Stimulated activated CD4-positive, alpha-beta T cell treated with anti-CD3 and anti-CD28 coated beads, Interleukin-1b, Interleukin-23, amount 100 ng/mL, for 48 hours (primary cell): ENCODE measurements at places on chromosomes 2 and 18.

GRCh38 chr2:138028538-138028937 lies 64.3 kb downstream of the HNMT start:
- DNase-seq = no peak

DNA sequence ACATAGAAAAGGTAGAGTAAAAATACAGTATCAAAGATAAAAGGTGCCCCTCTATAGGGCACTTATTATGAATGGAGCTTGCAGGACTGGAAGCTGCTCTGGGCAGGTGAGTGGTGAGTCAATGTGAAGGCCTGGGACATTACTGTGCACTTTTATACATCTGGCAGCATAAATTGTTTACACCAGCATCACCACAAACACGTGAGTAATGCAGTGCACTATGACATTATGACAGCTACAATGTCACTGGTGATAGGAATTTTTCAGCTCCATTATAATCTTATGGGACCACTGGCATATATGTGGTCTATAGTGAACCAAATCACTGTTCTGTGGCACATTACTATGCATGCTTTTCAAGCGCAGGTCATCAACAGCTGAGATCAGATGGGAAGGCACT lies 48.1 kb downstream of the TPGS2 start:
- no peak for DNase-seq

GRCh38 chr2:174454566-174454965 lies 32.3 kb downstream of the GPR155 start:
- DNase-seq = no peak

- DNase-seq = no peak
Measured at GRCh38 chr2:69163109-69163508, 150.1 kb downstream of the ANTXR1 start.

- no peak for DNase-seq
Measured at GRCh38 chr2:1550076-1550475, 136.8 kb downstream of the TPO start.

GRCh38 chr18:61435064-61435652 lies 101.9 kb downstream of the CDH20 start:
- no peak for DNase-seq

DNA sequence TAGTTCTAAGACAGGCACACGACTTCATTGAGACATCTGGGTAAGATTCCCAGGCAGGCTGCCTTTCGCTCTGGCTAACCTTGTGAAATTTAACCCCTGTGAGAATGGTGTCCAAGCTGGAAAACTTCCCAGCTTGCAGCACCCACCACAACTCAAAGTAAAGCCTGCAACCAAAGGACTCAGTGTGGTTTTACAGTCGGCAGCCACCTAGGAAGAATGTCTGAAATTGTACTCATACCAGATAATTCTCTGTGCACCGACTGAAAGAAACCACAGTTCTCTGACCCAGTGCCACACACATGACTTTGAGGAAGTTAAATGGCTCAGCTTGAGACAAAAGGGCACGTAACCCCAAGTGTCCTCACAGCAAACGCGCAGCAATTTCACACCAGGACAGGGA lies 125.7 kb downstream of the RBMS1 start:
- DNase-seq = no peak

GRCh38 chr2:28747714-28748113 lies 3.9 kb upstream of the PPP1CB start:
- no peak for DNase-seq

- no peak for DNase-seq
Measured at GRCh38 chr18:52679354-52679753, 339.4 kb downstream of the DCC start.

DNA sequence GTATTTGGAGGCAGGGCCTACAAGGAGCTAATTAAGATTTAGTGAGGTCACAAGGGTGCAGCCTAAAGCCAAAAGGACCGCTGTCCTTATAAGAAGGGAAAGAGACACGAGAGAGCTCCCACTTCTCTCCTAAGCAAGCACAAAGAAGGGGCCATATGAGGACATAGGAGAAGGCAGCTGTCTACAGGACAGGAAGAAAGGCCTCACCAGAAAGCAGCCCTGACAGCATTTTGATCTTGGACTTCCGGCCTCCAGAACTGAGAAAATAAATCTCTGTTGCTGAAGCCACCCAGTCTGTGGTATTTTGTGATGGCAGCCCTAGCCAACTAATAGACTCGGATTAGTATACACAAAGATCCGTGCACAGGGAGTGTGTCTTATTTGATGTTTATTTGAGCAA lies 139.7 kb downstream of the B3GNT2 start:
- DNase-seq = no peak

DNA sequence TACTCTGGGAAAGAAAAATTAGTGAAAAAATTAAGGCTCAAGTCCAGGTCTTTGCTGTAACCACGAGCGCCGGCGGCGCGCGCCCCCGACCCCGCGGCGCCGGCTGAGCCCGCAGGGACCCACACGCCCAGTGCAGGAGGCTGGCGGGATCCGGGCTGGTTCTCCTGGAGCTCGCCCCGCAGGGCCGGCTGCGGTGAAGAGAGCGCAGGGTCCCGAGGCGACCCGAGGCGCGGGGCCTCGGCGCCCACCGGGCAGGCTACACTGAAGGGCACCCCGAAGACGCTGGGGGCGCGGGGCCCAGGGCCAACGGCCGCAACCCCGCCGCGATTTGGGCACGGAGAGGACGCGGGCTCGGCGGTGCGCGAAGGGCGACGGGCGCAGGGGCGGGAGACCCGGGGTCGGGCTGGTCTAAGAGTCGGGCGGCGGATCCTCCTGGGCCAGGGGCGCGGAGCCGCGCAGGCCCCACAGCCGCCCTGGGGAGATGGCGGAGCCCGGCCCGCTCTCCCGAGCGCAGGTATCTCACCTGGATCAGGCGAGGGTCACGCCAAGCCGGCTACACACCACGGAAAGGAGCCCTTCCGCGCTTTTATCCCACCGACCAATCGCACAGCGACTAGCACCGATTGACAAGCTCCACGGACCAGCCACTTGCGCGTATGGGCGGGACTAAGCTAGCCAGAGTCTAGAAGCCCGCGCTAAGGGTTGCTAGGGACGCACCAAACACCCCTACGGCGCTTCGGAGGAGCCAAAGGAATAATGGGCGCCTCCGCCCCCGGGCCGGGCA lies at the start of gene PASK:
Gene PASK, minus strand, starts transcription at position 582 of the 784 bp plus-strand sequence. CDS start 6,440 bp downstream, outside the sequence.
- peak; percentile 97 for DNase-seq

- no peak for DNase-seq
Measured at GRCh38 chr18:39721712-39722111, 2156.1 kb upstream of the CELF4 start.

- no peak for DNase-seq
Measured at GRCh38 chr2:213017404-213017803, 134.0 kb downstream of the IKZF2 start.

DNA sequence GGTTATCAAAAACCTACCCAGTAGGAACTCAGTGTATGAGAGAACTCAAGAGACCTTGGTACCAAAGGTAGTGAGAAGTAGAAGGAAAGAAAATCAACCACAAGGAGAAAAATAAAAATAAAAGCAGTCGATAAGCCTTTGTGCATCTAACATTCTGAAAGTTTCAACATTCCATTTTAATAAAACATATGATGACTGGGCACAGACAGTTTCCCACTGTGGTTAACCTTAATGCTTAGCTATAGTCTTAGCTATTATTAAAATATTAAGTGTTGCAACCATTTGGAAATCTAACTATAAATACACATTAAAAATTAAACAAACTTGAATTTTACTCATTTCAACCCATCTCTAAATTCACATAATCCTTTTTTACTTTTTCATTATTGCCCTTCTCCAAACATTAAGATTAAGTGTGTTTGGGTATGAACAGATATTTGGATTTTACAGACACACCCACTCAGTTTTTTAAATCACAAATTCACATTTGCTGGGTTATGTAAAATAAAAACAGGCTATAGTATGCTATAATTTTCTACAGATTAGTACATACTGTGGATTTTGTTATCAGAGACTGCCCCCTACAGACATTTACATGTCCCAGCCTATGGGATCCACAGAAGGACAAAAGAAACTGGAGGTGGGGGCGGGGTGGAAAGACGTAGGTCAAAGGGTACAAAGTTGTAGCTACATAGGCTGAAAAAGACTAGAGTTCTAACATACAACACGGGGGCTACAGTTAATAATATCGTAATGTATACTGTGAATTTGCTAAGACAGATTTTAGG lies 32.8 kb downstream of the SRBD1 start:
- DNase-seq = no peak
